ENCODE measurements at places on chromosomes 6 and 20.

GRCh38 chr20:21701171-21701876, 4.1 kb upstream of the PAX1 start:
- no peak for DNase-seq

GRCh38 chr20:39105551-39105950, 143.4 kb downstream of the DHX35 start:
- DNase-seq, result no peak

DNA sequence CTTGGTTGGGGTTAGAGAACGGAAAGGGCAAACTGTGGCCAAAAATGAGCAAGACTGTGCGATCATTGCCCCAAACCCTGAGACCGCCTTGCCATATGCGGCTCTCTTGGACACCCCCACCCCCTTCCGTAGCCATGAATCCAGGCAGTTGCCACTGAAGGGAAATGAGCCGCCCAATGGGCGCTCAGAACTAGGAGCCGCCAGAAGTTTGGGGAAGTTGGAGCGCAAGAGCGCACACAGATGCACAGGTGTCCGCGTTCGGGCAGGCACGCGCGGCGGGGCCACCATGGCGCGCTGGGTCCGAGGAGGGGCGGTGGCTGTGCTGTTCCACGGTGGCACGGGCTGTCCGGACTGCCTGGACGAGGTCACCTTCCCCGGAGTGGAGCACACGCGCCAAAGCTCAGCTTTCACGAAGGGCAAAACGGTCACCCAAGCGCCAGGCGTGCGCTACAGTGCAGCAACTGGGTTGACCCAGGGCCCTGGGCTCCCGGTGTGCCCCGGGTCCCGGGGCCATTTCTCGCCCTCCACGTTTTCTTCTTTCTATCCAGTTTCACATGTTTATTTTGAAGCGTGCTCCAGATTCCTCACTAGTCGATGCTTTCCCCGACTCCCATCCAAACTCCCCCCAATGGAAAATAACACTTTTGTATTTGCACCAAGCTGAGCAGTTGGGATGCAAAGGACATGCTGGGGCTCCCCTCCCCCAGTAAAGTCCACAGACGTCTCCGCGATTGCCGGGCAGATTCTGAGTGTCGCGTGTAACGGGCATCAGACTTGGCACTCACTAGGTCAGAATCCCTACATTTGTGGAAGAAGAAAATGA, 906 bp upstream of the PDE10A start:
- DNase-seq, result no peak

GRCh38 chr20:13401596-13401995, 180.5 kb downstream of the ISM1 start:
- DNase-seq, result no peak

- no peak for DNase-seq
These were observed 28.6 kb downstream of the C6orf89 start for GRCh38 chr6:36914227-36914794.

- DNase-seq, result no peak
These were observed 41.4 kb upstream of the ARHGAP18 start for GRCh38 chr6:129751384-129751783.
